ENCODE measurements at places on chromosomes 2 and 18.
A peak's percentile ranks its signal among the peaks of the same experiment; 100 is the strongest.

DNA sequence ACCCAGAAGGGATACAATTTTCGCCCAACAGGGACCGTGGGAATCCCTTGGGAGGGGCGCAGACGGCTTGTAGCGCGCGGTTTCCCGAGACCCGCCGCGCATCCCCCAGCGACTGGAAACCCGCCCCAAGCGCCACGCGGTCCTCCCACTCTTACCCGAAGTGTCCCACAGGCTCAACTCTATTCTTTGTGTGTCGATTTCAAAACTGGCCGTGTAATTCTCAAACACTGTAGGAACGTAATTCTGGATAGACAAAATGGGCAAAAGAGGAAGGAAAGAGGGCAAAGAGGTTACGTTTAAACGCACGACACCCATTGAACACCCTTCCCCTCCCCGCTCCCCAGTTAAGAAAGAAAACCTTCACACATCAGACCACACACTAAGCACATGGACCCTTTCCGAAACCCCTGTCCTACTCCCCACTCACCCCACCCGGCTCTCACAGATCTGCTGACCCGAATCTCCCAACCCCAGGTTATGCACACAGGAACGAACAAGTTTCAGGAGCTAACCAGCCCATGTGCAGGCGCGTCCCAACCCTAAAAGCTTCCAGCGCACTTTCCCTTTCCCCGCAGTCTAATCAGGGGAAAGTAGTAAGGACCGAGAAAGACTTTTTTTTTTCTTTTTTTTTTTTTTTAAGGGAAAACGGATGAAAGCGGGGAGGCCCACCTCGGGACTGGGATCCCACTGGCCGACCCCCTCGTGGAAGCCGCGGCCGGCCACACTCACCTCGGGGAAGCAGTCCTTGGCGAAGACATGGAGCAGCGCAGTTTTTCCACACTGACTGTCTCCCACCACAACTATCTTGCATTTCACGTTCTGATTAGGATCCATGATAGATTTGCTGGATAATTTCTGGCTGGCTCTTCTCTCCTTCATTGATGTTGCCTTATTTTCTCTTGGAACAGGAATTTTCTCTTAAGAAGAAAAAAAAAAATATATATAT lies 655 bp downstream of the RND3 start:
- DNase-seq, result peak; percentile 23

DNA sequence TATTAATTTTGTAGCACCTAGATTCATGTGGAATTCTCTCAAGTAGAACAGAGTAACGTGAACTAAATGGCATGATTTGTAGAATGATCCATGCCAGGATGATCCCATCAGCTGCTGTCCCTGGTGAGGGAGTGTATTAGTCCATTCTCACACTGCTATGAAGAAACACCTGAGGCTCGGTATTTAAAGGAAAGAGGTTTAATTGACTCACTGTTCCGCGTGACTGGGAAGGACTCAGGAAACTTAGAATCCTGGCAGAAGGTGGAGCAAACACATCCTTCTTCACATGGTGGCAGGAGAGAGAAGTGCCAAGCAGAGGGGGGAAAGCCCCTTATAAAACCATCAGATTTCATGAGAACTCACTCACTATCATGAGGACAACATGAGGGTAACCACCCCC lies 312.6 kb downstream of the PTPRM start:
- no peak for DNase-seq

DNA sequence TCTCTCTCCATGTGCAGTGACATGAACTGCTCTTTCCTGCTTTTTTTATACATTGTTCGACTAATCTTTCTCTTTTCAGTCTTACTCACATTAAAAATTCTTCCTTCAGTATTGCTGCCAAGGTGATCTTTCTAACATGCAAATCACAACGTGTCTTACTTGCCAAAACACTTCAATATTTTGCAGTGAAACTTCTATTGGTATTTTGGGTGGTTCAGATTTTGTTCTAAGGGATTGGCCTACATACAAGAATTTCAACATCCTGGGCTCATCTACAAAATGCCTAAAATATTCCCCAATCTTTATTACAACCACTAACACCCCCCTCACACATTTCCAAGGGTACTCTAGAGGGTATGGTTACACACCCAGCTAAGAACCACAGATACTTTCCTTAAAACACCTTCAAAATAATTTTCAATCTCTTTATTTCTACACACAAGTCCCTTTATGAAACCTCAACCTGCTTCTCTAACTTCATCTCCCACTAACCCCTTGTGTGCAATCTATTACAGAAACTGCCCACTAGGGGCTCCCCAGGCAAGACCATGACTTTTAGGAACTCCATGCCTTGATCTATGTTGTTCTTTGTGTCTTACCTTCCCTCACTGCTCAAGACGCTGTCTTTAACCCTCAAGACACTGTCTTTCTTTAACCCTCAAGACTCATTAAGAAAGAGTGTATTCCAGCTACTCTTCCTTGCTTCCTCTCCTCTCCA lies 50.9 kb downstream of the COL3A1 start:
- peak; percentile 15 for DNase-seq

DNA sequence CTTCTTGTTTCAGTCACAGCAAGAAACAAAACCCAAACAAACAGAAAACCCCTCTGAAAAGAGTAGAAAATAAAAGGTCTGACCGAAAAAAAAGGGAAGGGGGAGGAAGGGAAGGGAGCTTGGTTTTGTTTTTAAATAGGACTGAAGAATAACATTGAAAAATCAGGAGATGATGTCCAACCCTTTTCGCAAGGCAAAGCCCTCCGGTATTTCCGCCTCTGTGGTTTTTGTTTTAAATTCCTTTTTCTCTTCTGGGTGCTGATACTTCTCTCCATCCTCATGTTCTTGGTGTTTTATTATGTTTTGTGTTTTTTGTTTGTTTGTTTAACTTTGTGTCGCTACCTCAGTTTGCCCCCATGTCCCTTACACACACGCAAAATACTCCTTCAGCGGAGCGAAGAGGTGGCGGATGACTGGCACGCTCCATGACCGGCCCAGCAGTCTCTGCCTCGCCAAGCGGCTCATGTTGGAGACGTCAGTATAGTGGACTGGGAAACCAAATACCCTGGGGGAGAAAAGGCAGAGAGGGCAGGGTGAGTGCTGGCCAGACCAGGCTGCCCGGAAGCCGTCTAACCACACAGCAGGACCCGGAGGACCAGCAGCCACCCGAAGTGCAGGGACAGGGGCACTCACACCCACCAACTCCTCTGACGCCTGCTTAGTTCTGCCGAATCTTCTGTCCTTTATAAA lies 65.7 kb upstream of the POMC start:
- DNase-seq, result no peak

DNA sequence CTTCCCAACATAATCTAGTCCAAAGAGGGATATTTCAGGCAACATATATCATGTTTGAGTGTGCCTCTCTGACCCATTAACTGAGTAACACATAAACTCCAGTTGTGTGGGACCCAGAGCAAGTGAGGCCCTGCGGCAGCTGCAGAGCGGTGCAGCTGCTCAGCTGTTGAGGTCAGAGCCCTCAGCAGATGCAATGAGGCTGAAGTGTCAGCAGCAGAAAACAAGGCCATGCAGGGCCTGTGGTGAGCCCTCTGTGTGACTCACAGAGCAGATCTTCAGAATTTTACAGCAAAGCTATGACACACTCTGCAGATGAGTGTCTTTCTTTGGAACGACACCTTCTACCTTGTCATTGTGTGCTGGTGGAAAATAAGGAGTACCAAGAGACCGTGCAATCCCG lies 168.5 kb downstream of the CBLN2 start:
- DNase-seq, result no peak

- DNase-seq, result no peak
Observed at GRCh38 chr2:58875436-58875835, 634.3 kb upstream of the FANCL start.

- DNase-seq, result no peak
Observed at GRCh38 chr18:23236876-23237468, 101.7 kb downstream of the CABLES1 start.

GRCh38 chr2:140701726-140702125 lies 1429.1 kb downstream of the LRP1B start:
- DNase-seq, result no peak

DNA sequence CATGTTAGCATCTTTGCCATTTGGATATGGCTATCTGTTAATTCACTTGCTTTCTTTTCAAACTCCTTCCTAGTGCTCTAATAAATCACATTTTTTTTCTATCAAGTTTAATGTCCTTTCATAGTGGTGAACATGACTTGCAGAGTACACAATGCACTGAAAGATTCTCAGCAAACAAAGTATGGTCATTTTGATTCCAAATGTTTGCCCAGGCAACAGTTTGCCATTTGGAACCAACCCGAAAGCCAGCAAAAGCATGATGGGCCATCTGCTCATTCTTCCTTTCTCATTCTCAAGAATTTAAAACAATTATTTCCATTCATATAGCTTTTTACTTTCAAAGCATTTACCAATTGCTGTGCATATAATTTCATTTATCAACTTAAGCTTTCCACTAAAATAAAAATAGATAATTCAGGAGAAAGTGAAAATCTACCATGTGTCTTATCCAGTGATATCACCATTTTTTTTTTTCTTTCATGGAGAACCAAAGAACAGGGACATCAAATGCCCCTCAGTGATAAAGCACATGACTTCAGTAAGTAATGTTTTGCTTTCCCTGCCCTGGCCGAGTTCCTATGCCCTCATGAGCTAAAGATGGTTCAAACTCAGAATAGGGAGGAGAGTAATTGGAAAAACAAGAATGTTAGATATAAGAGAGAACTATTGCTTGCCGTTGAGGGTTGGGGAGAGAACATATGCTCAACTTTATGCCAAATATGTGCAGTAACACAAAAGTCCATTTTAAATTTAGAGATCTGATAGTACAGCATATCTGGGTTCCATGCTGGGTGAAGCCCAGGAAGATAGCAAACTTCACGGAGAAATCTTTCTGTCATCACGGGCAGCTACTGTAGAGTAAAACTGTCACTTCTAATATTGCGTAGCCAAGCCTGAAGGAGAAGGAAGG lies 62.1 kb downstream of the HNMT start:
- DNase-seq, result no peak

DNA sequence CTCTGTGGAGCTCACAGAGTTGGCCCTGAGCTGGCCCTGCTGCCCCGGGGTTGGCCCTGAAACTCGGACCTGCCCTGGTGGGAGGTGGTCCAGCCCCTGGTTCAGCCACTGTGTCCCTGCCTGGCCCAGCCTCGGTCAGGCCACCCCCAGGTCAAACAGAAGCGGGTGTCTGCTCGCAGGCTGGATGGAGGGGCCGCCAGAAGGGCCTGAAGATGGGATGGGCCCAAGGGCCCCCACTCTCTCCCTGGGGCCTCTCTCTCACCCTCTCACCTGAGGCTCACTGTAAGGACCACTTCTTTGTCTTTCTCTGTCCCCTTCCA lies 25.1 kb upstream of the B3GNT7 start:
- DNase-seq, result no peak

DNA sequence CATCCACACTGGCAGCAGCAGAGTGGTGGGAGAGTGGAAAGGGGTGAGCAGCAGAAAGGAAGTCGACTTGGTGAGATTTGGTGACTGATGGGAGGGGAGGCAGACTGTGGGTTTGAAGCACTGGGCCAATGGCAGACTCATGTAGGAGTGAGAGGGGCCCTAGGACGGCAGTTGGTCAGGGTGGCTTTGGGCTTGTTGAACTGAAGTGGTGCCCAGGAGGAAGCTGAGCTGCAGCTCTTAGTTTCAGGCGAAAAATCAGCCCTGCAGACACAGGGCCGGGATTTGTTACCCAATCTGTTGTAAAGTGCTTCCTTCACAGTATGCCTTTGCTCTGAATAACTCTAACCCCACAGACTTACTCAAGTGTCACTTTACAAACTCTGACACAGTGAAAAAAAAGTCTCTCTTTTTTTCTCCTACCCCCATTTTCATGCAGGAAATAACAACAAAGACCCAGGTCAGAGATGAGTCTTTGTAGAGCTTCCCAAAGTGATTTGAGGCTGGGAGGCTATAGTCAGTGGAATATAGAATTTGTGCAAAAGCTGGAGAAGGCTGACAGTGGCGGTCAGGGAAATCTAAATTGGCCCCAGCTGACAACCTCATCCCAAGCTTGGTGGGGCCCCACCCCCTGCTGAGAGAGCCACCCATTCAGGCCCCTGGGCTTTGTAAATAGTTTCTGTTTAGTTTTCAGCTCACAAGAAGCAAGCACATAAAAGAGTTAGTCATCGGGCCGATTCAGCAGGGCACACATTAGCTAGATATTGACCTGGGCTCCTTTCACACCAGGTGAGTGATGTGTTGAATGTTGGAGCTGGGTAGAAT lies 226.9 kb downstream of the VAPA start:
- DNase-seq, result peak; percentile 49

DNA sequence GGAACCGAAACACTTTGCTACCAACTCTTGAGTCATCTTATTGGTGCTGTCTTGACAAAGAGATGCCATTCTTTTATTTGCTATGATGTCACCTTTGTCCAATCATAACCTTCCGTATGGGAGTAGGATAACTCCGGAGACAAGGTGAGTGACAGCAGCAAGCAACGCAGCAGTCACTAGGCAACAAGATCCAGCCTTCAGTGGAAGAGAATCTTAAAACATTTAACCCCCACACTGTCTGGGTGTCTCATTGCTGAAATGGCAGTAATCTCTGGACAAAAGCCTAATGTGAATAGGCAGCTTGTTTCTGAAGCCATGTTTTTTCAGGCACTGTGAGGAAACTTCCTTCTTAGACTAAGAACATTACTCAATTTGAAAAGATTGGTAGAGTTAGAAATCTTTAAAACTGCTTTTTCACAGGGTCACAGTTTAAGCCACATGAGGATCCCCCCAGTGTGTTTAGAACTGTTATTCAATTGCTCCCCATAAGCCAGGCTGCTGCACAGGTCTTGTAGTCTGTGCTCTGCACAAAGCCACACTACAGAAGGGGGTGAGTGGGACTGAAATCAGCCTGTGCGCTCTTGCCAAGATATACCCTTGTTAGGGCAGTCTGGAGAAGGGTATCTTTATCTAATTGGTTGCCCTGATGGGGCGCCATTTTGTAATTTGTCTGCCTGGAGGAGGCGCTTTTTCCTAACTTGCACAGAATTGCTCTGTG lies 131.5 kb upstream of the STON1 start:
- no peak for DNase-seq

- no peak for DNase-seq
Observed at GRCh38 chr2:232447638-232448303, 8.2 kb upstream of the ALPI start.

- no peak for DNase-seq
Observed at GRCh38 chr2:239611222-239611795, 210.5 kb upstream of the HDAC4 start.

DNA sequence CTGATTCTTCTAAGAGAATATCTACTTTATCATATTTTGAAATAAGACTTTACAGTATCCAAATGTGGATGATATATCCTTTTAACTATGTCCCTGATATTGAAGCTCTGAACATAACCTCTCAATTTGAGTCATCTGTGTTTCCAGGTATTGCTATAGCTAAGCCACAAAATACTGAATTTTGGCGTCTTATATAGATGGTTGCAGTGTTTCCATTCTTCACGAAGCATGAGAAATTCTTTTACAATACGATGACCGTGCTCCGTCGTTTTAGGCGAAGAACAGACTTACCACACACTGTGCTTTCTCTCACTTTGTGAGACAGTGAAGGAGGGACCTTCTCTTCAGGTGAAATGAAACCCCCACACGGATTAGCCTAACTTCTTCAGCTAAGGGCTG lies 45.3 kb downstream of the LRRFIP1 start:
- no peak for DNase-seq

DNA sequence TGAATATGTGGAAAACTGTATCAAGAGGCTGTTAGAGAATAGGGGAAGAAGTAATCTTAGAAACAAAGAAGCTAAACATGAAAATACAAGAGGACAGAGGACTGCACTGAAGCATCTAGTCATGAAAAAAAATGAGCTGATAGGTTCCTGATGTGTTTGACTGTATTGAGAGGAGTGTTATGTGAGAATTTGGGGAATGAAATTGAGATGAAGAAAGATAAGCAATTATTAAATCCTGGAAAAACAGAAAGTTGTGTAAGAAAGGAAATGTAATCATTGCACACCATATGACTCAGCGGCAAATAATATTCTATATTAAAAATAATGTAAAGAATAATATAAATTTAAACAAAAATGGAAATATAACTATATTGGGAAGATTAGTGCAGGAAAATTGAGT lies 71.2 kb downstream of the SEMA4F start:
- no peak for DNase-seq

Measured in GM03348 (cell line).